ENCODE measurements at places on chromosomes 12 and 14.

DNA sequence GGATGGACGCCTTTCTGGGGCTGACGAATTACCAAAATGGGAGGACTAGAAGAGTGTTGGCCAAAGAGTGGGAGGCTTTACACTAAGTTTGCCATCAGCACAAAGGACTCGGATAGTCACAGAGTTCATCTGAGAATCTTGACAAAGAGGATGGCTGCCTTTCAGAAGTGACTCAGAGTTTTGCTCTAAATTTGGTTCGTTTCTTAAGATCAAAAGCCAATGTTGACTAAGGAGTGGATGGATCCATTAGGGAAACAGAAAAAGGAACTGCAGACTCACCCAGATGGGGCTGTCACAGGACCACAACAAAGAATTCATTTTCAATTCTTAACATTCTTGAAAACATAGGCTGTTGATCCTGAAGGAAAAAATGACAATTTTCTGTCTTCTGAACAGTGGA, 81.3 kb upstream of the DUSP6 start:
- no peak for DNase-seq

DNA sequence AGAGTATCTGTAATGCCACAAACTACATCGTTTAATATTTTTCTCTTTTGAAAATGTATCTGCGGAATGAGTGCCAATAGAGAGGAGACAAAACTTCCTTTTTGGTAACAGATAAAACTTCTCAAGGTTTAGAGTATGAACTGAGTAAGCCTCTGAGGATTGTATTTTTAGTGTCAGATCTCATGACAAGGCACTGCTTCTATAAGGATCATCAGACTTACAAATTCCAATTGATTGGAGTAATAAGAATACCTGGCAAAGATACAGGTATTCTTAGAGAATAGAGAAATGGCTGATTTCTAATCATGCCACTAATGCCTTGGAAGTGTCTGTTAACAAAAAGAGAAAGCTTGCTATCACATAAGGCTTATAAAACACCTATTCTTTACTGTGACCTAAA, 45.3 kb downstream of the SLC35F4 start:
- DNase-seq = no peak

- no peak for DNase-seq
These were observed 21.4 kb upstream of the SLC16A7 start for GRCh38 chr12:59574406-59574805.

DNA sequence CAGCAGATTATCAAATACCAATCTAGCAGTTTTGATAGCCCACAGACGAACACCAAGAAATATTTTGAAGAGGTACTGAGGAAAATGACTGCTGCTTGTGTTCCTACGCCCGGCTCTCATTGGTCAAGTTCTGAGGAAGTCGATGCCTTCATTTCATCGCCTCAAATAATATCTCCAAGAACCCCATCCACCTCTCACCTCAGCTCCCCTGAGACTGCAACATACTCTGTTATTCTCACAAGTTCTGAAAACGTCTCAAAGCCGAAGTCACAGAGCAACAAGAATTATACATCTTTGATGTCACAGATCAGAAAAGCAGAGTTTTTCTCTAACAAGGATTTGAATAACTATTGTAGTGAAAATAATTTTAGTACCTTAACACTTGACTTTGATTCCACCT, 55.5 kb upstream of the BCAT1 start:
- DNase-seq = no peak

DNA sequence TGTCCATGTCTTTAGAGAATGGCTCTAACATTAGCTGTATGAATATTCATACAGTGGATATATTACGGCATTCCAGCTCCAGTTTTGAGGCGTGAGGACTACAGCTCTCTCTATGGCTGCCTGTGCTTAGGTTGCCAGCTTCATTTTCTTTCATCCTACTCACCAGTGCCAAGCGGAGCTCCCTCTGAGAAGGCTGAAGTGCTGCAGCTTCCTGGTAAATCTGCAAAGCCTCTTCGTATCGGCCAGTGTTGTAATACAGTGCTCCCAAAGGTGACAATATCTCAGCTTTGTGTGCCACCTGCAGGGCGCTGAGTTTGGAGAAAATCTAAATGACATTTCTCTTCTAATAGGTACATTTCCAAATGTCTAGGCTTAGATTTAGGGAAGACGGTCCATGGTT, 19.8 kb upstream of the OVCH1 start:
- DNase-seq = no peak

GRCh38 chr14:91891721-91892220, 24.4 kb upstream of the TC2N start:
- no peak for DNase-seq

- no peak for DNase-seq
These were observed 24.2 kb downstream of the TRHDE start for GRCh38 chr12:72296389-72296788.

DNA sequence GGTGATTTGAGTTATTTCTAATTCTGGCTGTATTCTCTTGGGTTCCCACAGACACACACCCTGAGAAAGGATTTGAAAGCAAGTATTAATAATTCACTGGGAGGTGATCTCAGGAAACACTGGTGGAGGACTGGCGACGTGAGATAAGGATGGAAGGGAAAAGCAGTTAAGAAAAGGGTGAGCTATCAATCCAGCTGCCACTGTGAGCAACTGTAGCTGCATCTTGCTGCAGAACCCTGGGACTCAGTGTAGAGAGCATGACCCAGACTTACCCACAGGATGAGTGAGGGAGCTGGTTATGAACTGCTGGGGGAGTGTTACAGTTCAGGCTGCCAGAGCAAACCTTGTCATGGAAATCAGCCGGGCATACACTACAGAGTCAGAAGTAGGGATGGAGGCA, 71.9 kb downstream of the RESF1 start:
- no peak for DNase-seq

DNA sequence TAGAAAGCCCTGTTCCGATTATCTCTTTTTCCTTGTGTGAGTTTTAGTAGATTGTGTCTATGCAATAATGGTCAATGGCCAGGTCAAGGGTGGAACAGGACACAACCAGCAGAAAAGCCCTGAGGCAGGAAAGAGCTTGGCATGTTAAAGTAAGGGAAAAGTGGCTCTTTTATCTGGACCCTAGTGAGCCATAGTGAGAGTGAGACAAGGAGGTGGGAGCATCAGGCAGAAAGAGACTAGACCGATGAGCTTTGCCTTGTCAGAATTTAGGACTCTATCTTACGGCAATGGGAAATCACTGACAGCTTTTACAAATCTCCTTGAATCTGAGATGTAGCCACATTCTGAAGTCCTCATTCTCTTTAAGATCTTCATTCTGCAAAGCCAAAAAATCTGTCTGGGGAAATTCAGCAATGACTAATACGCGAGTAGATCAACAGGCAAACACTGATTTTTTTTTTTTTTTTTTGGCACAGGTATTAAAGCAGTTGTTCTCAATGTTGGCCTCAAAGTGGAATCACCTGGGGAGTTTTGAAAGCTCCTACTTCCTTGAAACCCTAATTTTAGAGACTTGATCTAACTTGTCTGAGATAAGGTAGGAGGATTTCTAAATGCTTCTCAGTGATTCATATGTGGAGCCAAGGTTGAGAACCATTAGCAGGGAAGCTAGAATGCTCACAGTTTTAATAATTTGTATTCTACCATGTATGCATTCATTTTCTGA, 33.9 kb downstream of the TMEM19 start:
- no peak for DNase-seq

- DNase-seq = no peak
These were observed at the start of gene IFI27 for GRCh38 chr14:94110552-94111181. IFI27 (plus strand) TSS chr14:94110736.

DNA sequence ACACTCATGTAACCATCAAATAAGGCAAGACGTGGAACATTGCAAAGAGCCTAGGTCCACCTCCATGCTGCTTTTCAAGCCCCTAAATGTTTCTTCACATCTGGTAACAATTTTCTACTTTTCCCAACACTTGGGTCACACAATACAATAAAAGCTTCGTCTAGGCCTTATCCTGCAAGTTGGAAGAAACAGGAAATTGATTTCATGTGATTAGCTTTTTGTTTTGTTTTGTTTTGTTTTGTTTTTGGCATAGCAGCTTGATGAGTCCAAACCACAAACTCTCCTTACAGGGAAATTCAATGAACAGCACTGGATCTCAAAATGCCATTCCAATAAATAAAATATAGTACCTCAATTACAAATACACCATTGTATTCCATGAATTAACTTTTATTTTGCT, 19.3 kb downstream of the TAS2R50 start:
- DNase-seq = no peak

DNA sequence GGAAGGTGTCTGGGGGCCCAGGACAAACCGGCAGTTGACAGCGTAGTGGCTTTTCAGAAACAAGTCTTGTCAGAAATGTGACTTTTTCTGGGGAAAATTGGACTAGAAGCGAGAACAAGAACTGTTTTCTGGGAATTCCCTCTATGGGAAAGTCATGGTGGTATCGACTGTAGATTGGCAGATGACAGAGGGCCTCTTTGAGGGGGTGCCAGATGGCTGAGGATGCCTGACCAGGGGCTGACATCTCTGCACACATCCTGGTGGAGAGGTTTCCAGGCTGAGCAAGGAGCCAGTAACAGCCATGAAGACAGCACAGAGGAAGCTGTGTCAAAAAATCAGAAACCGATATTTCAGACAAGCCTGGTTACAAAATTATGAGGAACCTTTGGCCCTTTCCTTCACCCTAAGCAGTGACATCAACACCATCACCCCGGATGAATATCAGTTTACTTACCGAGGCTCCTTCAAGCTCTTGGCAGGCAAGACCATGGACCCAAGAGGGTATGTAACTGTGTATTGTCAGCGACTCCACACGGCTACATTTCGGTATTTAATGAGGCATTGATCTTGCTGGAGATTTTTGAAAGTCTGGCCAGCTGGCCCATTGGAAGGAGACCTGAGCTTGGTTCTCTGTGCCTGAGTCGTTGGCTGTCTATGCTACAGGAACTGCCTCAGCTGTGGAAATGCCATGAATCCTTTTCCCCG, 1525.3 kb upstream of the TMEM132C start:
- DNase-seq = no peak

Measured in stimulated activated CD8-positive, alpha-beta memory T cell treated with anti-CD3 and anti-CD28 coated beads, Interleukin-4, amount 100 ng/mL, for 24 hours (primary cell).